ENCODE measurements at places on chromosomes 7 and 10.

DNA sequence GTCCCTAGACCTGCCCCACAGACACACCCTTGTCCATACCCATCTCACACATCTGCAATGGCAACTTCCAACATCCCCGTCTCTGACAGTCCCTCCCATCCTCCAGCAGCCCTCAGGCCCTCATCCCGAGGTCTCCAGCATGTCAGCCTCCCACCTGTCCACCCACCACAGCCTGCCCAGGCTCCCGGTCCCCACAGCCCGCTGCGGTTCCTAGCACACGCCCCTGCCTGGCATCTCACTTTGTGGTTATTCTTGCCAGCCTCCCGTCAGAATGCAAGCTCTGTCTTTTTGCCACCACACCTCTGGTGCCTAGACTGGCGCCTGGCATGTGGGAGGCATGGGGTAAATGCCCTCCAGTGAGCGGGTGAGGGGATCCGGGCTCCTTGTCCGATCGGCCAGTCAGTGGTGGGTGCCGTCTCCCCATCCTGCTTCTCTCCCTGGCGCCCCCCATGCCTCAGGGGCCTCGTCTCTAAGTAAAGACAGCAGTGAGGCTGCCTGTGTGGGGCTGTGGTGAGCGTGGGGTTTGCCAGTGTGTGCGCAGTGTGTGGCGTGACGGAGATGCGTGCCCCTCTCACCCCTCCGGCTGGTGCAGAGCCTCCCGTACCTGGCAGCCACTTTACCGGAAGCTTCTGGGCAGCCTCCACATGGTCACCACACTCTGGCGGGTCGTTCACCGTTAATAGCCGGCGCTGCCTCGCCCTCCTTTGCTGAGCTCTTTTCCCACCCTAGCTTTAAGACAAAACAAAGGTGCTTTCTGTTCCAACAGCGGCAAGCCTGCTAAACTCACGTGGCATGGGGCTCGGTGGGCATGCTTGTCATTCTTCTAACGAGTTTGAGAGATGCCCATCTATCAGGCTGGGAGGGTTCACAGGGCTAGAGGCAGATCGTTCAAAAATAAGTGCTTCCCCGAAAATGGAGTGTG lies 28.5 kb upstream of the TTYH3 start:
- no peak for DNase-seq

GRCh38 chr10:62130948-62131347 lies 137.7 kb downstream of the RTKN2 start:
- DNase-seq = no peak

GRCh38 chr10:77240041-77240652 lies 397.5 kb downstream of the KCNMA1 start:
- no peak for DNase-seq

DNA sequence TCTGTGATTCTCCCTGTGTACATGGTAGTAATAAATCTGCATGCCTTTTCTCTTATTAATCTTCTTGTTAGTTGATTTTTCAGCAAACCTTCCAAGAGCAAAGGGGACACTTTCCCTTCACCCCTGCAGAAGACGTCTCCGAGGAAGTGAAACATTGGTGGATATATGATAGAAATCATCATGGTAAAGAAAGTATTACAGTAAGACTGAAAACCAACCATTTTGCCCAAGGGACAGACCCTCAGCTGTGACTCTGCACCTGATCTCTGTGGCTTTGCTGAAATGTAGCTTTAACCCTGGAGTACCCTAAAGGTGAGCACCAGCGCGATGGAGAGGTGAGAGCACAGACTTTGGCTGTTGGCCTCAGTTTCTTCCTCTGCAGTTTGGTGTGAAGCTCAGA lies 32.8 kb upstream of the MYO3A start:
- DNase-seq = no peak

DNA sequence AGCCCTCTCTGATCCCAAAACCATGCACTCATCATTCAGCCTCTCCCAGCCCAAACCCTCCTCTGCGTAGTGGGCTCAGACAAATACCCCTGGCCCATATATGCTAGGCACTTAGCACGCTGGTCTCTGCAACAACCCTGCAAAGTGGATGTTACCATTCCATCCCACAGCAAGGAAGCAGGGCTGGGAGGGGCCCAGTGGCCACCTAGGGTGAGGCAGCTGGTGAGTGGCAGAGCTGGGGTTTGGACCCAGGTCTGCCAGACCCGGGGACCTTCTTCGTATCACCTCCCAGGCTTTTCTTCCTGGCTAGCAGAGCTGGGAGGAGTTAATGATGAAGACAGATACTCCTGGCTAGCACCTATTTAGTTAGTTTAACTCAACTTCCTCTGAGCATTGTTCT lies 33.1 kb upstream of the SLC29A3 start:
- DNase-seq = no peak

DNA sequence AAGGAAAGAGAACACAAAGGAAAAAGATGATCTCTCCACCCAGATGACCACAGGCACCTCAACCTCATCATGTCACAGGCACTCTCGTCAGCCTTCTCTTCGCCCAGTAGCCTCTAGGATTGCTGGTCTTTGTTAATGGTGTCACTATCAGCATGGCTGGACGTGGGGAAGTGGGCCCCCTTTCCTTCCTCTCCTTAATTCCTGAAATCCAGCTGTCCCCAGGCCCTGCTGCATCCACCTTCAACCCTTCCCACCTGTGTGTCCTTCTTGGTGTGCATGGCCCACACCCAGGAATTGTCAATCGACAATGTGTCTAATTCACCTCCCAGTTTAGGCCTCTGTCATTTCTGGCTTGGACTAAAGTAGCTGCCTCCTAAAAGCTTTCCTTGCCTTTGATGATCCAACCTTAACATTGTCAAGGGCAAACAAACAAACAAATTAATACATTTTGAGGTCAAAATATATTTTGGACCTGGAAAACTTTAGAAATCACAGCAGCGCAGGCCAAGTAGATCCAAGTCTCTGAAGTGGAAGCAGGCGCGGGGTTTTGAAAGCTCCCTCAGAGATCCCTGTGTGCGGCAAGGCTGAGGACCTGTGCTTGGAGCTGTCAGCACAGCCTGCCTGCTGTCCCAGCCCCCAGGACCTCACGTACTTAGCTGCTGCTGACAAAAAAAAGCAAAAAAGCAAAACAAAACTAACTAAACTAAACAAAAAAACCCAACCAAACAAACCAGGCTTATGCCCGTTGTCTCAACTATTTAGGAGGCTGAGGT lies 193.3 kb upstream of the LYZL2 start:
- no peak for DNase-seq

DNA sequence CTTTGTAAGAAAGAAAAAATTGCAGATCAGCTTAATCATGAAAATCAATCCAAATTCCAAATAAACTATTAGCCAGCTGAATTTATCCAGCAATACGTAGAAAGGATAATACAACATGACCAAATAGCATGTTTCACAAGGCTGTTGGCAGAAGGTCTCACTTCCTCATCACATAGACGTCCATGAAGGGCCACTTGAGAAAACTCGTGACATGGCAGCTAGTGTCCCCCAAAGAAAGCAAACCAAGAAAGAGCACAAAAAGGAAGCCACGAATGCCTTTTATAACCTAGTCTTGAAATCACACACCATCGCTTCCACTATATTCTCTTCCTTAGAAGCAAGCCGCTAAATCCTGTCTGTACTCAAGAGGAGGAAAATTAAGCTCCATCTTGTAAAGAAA lies 105.6 kb upstream of the NRBF2 start:
- DNase-seq = no peak

DNA sequence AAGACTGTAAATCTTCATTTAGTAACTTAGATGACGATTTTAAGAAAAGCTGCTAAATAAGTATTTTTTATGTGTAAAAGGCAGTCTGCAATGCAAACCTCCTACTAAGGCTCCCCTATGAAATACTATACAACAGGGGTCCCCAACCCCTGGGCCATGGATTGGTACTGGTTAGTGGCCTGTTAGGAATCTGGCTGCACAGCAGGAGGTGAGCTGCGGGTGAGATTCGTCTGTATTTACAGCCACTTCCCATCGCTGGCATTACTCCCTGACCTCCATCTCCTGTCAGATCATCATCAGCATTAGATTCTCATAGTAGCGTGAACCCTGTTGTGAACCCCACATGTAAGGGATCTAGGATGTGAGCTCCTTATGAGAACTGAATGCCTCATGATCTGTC lies 580.4 kb downstream of the MAGI2 start:
- DNase-seq = no peak

GRCh38 chr7:27603813-27604212 lies 58.9 kb downstream of the HIBADH start:
- DNase-seq = no peak

DNA sequence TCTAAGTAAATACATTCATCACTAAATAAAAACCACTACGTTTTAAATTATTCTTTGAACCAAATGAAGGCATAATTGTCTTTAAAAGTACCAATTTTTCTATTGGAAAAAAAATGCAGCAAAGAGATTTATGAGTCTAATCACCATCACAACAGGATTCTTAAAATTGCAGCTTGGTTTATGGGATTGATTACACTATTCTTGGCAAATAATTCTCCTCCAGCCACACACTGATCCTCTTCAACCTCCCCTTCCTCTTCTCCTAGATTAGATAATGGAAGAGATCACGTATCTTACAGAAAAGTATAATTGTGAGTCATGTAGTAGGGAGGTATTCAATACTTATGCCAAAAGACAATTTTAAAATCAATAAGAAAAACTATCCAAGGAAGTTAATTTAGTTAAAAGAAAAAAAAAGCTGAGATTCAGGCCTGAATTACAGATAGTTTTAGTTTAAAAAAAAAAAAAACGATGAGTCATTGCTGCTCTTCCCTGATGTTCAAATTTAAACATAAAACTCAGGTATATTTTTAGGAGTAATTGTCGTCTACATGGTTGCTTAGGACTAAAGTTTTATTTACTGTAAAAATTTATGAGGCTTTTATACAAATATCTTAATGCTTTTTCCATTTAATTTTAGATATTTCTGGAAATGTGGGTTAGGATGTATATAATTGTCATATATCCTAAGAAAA lies 133.7 kb upstream of the CDK1 start:
- no peak for DNase-seq
